T-cell (primary cell): ENCODE measurements at places on chromosomes 1 and 21.

DNA sequence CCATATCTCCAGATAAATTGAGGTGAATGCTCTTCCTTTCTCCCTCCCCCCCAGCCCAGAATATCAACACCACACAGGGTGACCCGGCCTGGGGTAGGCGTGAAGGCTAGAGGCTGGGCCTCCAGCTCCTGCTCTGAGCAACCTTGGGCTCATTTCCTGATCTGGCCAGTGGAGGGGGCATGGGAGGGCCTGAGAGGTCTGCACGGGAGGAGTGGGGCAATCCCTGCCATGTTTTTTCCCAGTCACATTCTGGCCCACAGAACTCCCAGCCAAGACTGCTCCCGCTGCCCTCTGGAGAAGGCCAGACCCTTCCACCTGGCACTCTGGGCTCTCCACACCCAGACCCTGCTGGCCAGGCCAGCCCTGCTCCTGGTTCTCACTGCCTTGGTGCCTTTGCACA is 3.9 kb downstream of the CLDN19 start:
- peaks cover 7% of the 10 kb centered on the region for H3K4me1 ChIP-seq
- H3K36me3 ChIP-seq, result no peaks in the 10 kb centered on the region
- H3K27me3 ChIP-seq, result peaks cover 14% of the 10 kb centered on the region
- H3K4me3 ChIP-seq, result no peak overlapping the region

DNA sequence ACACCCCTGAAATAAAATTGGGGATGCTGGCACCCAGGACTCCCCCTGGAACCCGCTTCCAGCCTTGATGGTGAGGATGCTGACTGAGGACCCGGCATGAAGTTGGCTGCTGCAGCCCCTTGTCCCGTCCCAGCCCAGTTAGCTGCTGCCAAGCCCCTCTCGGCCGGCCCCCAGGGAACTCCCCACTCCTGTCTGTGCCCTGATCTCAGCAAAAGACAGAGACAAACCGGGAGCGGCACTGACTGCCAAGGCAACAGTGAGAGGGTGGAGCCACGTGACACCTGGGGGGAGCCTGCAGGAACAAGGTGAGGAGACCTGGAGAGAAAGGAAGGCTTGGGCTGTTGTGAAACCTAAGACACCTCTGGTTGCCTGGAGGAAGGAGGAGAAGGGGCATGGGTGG is 24.7 kb downstream of the CASZ1 start:
- no peak overlapping the region for H3K4me3 ChIP-seq
- no peaks in the 10 kb centered on the region for H3K36me3 ChIP-seq
- DNase-seq, result no peak
- no peaks in the 10 kb centered on the region for H3K4me1 ChIP-seq

DNA sequence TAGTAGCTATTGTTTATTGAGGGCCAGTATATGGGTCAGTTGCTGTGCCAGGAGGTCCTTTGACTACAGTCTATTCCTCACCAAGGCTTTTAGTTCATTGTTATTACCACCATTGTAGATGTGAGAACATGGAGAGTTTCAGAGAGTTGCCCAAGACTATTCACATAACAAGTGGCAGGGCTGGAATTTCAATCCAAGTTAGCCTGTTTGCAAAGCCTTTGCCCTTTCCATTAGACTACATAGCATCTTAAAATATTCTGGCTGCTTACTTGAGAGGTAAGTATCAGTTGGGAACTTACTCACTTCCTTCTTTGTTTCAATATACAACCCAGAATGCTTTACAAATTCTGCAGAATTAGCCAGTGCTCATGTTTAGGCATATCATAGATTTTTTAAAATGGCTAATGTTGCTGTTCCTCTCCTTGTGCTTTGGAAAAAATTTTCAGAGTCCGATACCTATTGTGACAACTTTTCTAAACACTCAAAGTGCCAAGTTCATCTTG is 141.2 kb downstream of the FGGY start:
- no peak overlapping the region for H3K27ac ChIP-seq
- no peak overlapping the region for H3K4me3 ChIP-seq
- no peaks in the 10 kb centered on the region for H3K4me1 ChIP-seq
- no peaks in the 10 kb centered on the region for H3K36me3 ChIP-seq
- DNase-seq, result no peak
- no peaks in the 10 kb centered on the region for H3K27me3 ChIP-seq

GRCh38 chr21:36430841-36431240 is 45.6 kb downstream of the CHAF1B start:
- DNase-seq, result no peak
- no peak overlapping the region for H3K27ac ChIP-seq
- H3K4me3 ChIP-seq, result no peak overlapping the region
- H3K4me1 ChIP-seq, result no peaks in the 10 kb centered on the region

GRCh38 chr1:57124768-57125446 is 159.1 kb upstream of the C8B start:
- H3K4me1 ChIP-seq, result no peaks in the 10 kb centered on the region
- H3K27me3 ChIP-seq, result no peaks in the 10 kb centered on the region
- no peak for DNase-seq

DNA sequence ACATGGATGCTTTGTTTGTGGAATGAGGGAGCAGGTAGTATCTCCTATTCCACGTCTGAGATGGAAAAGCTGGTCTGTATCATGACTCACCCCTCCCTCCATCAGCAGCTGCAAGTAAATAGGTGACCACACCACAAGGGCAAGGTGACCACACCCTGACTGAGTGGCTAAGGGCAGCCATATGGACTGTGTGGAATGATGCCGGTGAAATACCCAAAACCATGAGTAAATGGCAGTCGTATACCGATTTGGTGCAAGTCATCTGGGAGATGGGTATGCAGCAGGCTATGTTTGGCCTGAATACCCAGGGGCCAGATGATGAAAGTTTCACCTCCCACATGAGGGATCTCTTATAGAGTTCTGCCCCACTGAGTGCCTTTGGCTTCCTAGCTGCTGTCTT is 15.8 kb upstream of the UBE2U start:
- peaks cover 5% of the 10 kb centered on the region for H3K27me3 ChIP-seq
- no peak overlapping the region for H3K27ac ChIP-seq
- H3K36me3 ChIP-seq, result no peaks in the 10 kb centered on the region
- H3K4me3 ChIP-seq, result no peak overlapping the region

- H3K4me3 ChIP-seq, result no peak overlapping the region
- no peak for DNase-seq
- H3K4me1 ChIP-seq, result peaks cover 7% of the 10 kb centered on the region
- H3K27ac ChIP-seq, result peak overlapping the region; percentile 58
- H3K36me3 ChIP-seq, result no peaks in the 10 kb centered on the region
Measured at GRCh38 chr1:158819461-158820443, 11.4 kb upstream of the MNDA start.
